AG08395 (cell line): ENCODE measurements at places on chromosomes 6 and 20.
A peak's percentile ranks its signal among the peaks of the same experiment; 100 is the strongest.

DNA sequence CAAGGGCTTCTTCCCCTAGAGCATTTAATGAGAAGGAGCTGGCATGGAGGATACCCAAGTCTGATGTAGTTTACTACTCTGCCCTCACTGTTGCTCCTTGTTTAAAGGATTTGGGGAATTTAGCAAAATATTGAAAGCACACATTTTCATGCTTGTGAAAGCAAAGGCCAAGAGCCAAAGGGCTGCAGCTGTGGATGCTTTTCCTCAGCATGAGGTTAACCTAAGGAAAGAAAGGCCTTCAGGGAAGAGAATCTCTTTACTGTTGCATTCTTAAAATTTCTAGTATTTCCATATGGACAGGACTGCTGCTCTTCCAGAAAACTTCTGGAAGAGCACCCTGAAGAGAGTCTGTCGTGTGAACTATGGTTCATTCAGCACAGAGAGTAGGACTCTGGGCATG, 45.9 kb upstream of the SASH1 start:
- no peak for DNase-seq

GRCh38 chr6:4102687-4103244, 23.8 kb upstream of the FAM217A start:
- no peak for DNase-seq

DNA sequence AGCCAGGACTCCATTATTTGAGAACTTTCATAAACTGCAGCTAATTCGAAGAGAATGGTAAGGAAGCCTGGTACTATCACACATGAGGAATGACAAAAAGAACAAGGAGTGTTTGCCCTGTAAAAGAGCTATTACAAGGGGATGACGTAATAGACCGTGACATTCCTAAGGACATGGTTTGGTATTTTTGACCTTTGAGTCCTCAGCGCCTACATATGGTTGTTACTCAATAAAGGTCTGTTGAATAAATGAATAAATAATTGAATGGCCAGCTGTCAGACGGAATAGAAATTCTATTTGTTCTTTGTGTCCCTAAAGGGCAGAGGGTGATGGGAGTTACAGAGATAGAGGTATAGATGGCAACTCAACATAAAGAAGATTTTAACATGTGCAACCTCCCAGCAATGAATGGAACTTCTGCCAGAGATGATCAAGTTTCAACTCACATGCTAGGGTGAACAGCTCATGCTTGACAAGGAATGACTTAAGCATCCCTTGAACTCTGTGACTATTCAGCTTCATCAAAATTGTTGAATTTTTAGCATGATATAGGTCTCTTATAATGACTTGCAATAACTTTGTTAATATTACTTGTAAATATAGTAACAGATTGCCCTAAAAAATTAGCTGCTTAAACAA, 115.4 kb downstream of the TENT5A start:
- DNase-seq: no peak

DNA sequence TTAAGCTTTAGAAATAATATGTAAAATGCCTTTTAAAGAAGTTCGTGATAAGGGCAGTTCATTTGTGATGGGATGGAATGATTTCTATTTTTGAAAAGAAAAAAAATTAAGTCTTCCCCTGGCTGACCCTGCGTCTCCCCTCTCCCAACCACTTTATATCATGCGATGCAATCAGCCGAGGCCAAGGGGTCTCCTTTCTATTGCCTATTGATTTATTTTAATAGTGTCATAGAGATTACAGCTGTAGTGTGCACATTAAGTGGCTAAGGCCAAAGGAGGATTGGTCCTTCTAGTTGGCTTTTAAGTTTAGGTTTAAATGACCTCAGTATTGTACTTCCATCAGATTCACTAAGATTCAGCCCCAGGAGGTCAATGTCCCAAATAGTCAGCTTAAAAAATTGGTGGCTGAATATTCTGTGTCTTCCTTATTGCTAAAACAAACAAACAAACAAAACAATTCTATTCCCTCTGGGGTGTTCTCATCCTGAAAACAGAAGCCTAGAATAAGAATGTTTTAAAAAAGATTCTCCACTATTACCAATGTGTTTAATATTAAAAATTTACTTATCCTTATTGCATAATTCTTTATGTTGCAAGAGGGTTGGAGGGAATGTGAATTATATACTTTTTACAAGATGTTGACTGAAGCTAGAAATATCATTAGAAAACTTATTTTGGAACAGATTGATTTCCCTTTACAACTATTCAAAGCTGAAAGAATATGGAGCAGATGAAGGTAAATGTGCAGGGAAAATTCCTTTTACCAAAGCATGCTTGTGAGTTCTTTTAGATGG, 359.1 kb downstream of the SAMD5 start:
- DNase-seq: no peak

DNA sequence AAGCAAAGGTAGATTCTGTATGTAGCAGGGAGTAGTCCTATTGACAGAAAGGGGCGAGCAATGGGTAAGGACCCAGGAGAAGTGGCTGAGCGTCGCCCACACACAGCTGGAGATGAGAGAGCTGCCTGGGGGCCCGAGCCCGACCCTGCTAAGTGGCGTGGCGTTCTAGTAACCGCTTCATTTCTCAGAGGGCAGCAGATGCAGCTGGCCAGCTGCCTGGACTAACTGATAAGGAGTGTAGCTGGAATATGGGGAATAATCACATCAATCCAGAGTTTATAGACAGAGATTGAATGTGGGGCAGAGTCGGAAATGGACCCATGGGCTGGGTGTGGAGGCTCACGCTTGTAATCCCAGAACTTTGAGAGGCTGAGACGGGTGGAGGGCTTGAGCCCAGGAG, 64.4 kb downstream of the EZR start:
- no peak for DNase-seq

DNA sequence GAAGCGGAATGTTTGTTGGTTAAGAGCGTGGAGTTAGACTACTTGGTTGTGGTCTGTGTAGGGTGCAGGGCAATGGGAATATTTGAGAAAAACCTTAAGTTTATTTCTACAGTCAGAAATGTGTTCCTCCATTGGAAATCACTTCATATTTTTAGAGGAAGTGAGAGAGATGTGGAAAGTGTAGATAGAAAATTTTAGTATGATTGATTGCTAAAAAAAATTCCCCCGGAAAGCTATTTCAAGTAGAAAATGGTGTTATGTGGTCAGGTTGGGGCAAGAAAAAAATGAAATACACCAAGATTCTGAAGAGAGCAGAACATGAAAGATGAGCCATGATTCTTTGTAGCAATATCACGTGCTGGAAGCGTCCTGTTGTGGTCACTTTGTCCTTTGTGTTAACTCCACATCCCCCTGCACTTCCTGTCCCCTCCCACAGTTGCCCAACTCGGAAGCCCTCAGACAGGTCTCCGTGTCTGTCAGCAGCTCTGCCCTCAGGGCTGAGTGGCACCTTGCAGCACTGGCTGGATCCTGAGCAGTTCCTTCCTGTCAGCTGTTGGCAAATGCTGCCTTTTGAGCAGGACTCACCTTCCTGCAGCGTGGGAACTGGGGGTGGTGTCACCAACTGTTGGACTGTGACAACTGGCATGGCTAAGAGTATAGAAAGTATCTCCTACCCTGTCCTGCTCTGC, 137.5 kb upstream of the SLC24A3 start:
- DNase-seq: no peak

DNA sequence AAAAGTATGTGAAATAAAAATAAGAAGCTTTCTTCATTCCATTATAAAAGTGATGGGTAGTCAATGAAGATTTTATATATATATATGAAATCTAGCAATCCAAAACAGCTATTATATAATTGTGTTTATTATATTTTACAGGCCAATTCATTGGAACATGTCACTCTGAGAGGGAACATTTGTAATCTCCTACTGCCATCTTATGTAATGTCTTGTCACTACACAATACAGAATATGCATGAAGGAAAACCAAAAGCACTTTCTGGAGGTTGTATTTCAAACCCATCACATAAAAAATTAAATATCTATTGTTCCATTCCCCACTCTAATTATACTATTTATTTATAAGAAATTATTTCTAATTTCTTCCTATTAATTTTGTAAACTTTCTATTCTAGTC, 31.5 kb upstream of the IRAK1BP1 start:
- DNase-seq: no peak

GRCh38 chr20:31687777-31688176, 34.9 kb downstream of the BCL2L1 start:
- no peak for DNase-seq

- no peak for DNase-seq
These were observed 7.1 kb upstream of the AFDN start for GRCh38 chr6:167819576-167819975.

- no peak for DNase-seq
These were observed 650.0 kb downstream of the KIF16B start for GRCh38 chr20:15923030-15923776.

DNA sequence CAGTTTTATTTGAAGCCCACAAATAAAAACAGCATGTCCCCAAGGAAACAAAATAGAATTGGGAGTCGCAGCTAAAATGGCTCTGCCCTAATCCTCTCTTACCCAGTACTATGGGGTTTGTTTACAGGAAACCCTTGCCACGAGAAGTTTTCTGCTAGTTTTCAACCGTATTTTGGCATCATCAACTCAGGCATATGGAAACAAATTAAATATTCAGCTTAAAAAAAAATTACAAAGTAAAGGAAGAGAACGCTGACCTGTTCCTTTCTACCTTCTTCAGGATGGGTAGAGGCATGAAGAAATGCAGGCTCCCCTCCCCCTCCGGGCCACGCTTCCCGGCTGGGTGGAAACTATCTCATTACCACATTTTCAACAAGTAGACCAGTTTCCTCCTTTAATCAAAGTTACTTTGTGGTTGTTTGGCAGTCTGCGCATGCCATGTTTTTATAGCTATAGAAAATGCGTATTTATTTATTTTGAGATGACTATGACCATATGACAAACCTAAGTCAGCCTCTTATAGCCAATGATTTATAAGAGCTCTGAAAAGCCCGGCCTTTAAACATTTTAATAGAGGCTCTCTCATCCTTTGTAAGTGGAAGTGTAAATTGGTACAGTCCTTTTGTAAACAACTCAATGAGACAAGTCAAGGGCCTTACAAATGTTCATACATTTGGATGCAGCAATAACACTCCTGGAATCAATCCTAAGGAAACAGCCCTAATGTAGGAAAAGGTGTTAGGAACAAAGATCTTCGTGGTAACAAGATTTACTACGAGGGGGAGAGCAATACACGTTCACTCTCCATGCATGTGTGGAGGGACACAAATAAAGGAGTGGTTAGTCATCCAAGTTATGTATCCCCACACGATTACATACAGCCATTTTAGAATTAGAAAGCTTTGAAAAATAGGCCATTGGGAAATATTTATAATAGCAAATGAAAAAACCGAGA, 16.1 kb upstream of the ZNF217 start:
- DNase-seq: peak; percentile 14
